ENCODE measurements at places on chromosomes 3 and 15.

- DNase-seq = no peak
Measured at GRCh38 chr3:137046747-137047146, 89.0 kb downstream of the IL20RB start.

DNA sequence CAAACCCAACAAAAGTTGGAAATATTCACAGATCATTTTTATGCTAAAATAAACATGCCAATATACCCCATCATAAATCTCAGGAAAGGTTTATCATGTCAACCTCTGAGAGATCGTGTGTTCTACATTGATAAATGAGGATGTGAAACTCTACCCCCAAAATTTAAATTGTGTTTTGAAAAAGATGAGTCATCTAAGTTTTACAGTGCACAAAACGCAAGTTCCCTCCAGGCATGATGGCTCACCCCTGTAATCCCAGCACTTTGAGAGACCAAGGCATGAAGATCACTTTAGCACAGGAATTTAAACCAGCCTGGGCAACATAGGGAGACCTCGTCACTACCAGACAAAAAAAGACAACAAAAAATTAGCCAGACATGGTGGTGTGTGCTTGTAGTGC lies 1487.0 kb upstream of the GBE1 start:
- no peak for DNase-seq

DNA sequence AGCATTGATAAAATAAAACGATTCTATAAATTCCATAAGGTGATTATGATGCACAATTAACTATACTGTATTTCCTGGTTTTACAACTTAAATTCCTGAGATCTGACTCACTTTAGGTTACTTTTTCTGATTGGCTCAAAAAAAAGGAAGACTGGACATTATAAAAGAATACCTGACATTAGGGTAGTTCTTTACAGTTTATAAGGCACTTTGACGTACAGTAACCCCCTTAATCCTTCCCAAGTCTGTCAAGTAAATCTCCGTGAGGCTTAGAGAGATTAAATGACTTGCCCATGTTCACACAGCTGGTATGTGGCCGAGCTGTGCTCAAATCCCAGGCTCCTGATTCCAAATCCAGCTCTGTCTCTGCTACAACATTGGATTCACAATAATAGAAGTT lies 1.0 kb upstream of the SLTM start:
- no peak for DNase-seq

- DNase-seq = no peak
Measured at GRCh38 chr3:146156666-146157314, 4.2 kb downstream of the PLOD2 start.

DNA sequence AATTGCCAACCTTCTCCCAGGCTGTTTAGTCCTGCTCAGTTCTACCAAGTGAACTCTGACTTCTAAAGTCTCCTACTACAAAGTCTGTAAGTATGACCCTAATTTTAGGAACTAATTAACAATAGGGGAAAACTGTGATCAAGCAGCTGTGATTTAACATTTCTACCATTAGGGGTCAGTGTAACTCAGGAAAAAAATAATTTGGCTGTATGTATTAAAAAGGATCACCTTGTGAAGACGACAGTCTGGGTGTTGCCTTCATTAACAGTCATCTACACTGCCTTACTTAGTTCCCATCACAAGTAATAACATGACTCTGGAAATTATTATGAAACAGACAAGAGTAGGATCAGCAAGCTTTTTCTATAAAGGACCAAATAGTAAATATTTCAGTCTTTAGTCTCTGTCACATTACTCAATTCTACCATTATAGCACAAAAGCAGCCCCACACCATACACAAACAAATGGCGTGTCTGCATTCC lies 4.2 kb upstream of the NPHP3 start:
- DNase-seq = no peak

GRCh38 chr3:188390775-188391443 lies 237.0 kb downstream of the LPP start:
- no peak for DNase-seq

DNA sequence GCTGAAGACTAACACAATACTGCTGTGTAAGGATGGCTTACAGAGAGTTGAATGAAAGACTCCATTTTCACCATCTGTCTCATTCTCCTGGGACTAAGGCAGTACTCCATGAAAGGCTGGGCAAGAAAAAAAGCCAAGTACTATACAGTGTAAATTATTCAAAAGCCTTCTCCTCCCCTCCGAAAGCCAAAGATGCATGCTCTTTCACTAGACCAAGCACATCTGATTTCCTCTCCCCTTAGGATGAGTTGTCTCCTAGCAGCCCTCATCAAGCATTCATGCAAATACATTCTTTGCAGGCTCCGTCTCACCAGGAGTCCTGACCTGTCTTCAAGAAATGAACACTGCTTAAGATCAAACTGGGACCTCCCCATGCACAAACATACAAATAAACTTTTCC lies 133.5 kb upstream of the THBS1 start:
- no peak for DNase-seq

- DNase-seq = peak; percentile 69
Measured at GRCh38 chr15:40439461-40439959, 1.2 kb upstream of the BAHD1 start.

DNA sequence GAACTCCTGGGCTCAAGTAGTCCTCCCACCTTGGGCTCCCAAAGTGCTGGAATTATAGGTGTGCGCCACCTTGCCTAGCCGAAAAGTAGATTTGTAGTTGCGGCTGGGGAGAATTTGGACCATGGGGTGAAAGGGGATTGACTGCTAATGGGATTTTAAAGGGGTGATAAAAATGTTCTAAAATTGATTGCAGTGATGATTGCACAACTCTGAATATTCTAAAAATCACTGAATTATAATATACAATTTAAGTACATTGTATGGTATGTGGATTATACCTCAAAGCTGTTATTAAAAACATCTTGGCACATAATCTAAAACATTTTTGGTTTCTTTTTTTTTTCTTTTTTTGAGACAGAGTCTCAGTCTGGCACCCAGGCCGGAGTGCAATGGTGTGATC lies 3.9 kb downstream of the PRC1 start:
- DNase-seq = no peak

DNA sequence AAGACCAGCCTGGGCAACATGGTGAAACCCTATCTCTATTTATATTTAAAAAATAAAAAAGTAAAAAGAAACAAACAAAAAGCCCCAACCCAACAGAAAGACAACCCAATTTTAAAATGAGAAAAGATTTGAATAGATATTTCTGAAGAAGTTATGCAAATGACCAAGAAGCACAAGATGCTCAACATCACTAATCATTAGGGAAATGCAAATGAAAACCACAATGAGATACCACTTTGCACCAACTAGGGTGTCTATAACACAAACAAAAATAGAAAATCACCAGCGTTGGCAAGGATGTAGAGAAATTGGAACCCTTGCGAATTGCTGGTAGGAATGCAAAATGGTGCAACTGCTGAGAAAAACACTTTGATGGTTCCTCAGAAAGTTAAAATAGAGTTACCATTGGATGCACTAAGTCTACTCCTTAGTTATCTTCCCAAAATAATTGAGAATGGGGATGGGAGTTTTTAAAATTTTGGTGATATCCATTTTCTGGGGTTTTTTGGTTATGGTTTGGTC lies 45.8 kb upstream of the CCNB2 start:
- DNase-seq = no peak

GRCh38 chr3:23263796-23264195 lies 60.7 kb downstream of the UBE2E2 start:
- no peak for DNase-seq

GRCh38 chr3:44932271-44932670 lies 43.7 kb downstream of the ZDHHC3 start:
- DNase-seq = no peak

All from WTC11 (cell line).